Stimulated activated CD8-positive, alpha-beta memory T cell treated with anti-CD3 and anti-CD28 coated beads, Interleukin-15, amount 100 ng/mL, for 1 hour (primary cell): ENCODE measurements at places on chromosomes 2 and 18.

GRCh38 chr2:168524005-168524404 lies 67.9 kb downstream of the CERS6 start:
- no peak for DNase-seq

- DNase-seq = no peak
These were observed 144.4 kb downstream of the MBP start for GRCh38 chr18:76988031-76988826.

GRCh38 chr2:240250985-240251847 lies 110.8 kb upstream of the OTOS start:
- no peak for DNase-seq

- DNase-seq = no peak
These were observed 266.0 kb downstream of the ALPK2 start for GRCh38 chr18:58362829-58363271.

DNA sequence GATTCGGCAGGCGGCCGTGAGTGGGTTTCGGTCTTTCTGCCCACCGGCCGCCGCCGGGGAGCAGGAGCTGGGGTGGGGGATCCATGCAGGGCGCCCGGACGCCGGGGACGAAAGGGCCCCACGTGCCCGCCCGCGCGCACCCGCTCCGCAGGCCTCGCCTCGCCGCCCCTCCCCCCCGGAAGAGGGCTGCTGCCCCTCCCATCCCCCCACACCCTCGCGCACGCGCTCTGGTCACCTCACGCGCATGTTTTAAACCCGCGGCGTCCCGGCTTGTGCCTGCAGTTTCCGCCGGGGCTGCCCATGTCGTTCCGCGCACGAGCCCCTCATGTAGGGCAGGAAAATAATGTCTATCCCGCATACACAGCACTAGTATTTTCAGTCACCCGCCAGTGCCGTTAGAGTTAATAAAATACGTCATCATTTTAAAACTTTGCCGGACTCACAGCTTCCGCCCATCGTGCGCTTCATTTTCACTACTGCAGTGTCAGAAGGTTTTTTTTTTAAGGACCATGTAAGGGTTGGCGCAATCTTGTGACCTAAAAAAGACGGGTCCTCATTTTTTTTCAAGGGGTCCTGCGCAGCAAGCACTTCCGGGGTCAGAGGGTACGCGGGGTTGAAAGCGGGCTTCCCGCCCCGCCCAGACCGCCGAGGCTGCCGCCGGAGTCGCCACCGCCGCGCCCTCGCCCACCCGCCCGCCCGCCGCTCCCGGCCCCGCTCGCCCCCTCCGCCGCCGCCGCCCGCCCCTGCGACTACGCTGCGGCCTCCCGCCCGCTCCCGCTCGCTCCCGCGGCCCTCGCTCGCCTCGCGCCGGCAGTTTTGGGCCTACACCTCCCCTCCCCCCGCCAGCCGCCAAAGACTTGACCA lies at the start of gene PCBP1:
PCBP1 (plus strand) TSS at position 640 of the 864 bp plus-strand sequence. CDS start 267 bp downstream, outside the sequence.
- peak; percentile 97 for DNase-seq

- no peak for DNase-seq
These were observed 17.2 kb upstream of the ASB1 start for GRCh38 chr2:238409341-238410199.

DNA sequence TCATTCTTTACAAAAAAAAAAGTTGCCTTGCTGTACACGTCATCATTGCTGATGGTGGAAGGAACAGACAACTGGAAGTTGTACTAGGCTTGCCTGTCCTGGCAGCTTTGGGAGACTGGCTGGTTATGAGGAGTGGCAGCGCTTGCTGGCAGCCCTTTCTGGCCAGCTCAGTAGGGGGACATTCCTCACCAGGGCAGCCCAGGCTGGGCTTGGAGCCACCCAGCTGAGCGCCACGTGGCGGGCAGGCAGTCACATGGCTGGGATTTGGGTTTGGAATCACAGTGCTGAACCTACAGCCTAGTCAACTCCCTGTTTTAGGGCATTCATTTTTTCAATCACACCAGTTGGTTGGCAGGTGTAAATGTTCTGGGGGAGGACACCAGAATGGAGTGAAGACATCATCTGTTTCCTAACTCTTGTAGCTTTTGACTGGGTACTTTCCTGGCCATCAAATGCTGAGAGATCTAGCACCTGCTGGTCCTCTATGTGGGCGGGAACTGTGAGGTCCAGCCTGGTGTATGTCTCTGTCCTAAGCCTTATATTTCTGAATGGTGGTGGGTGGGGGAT lies 139.3 kb downstream of the SETBP1 start:
- DNase-seq = no peak

DNA sequence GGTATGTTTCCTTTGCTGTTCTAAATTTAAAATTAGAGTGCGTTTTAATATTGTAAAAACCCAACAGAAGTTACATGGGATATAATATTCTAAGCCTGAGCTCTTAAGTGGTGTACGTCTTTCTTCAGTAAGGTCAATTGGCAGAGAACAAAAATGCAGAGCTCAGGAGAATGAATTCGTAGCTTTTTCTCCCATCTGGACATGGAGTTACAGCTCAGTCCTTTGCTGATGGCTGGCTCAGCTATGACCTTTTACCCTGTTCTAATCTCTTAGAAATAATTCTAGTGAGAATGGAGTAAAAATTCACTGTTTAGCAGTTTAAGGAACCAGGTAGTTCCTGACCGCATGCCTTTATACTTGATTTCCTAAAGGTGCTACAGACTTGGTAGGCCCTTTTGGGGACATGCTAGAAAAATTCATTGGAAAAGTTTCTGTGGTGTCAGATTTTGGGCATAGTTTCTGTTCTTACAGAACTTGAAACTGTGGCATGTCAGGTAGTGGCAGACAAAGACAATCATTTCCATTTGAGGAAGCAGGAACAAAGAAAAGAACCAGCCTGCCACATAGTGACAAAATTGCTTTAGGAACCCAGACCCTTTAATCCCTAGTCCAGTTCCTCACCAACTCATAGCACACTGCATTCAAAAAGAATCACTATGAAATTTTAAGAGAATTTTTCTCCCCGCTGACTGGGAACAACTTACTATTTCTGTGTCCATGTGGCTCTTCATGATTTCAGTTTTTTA lies 566.8 kb upstream of the ZNF804A start:
- no peak for DNase-seq

DNA sequence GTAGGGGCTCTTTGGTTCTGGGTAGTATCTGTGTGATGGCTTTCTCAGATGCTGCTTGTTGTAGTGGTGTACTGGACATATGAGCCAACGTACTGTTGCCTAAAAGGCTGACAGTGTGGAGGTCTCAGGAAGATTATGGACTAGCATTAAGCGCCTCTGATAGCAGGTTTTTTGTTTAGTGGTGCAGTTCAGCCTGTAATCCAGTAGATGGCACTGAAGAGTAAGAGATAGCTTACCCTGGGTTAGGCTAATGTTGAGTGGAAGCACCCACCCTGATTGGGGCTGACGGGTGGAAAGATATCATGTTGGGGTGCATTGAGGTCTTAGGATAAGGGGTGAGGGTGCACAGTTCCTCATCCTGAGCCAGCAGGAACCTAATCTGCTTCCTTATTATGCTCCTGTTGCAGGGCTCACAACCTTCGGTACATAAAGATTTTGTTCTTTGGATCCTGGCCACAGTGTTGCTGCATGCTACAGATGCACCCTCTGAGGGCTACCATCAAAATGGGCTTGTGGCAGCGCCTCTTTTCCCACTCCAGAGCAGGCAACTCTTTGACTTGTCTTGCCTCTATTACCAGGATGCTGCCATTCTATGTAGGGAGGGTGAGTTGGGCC lies 79.6 kb downstream of the MSTN start:
- no peak for DNase-seq

DNA sequence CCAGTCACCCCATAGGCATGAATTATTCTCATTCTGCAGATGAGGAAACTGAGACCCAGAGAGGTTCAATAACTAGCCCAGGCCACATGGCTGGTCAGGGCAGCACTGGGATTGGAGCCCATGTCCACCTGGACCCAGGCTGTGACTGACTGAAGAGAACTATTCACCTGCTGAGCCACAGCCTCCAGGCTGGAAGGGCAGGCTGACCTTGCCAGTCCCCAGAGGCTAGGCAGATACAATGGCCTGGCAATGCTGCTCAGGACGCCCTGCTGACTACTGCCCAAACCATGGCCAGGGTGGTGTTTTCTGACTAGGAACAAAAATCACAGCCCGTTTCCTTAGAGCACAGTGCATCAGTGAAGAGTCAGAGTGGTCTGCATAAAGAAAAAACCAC lies 36.8 kb downstream of the HS6ST1 start:
- DNase-seq = no peak

DNA sequence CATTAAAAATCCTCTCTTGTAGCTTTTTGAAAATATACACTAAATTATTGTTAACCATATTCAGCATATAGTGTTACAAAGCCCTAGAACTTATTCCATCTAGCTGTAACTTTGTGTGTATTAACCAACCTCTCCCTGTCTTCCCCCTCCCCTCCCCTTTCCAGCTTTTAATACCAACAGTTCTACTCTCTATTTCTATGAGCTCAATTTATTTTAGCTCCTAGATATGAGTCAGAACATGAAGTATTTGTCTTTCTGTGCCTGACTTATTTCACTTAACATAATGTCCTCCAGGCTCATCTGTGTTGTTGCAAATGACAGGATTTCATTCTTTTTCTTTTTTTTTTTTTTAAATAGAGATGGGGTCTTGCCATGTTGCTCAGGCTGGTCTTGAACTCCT lies 45.1 kb downstream of the GPD2 start:
- no peak for DNase-seq

DNA sequence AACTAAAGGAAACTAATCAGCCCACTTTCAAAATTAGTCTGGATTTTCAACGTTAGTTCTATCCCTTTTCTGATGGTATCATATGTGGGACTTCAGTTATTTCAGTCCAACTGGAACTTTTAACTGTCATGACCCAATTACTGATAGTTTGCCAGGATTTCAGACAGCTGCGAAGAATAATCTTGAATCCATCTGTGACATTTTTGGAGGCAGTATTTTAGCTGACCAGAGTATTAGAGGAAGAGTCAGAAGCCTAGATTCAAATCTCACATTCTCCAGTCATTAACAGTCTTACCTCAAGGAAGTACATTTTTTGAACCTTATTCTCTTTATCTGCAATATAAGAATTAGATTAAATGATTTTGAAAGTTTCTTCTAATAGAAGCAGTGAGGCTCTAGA lies 81.3 kb downstream of the PTRHD1 start:
- no peak for DNase-seq

GRCh38 chr2:214135966-214136365 lies 274.9 kb upstream of the VWC2L start:
- no peak for DNase-seq

GRCh38 chr2:32342801-32343200 lies 14.0 kb upstream of the BIRC6 start:
- no peak for DNase-seq

- no peak for DNase-seq
These were observed 2.5 kb downstream of the COL3A1 start for GRCh38 chr2:188976545-188977268.

DNA sequence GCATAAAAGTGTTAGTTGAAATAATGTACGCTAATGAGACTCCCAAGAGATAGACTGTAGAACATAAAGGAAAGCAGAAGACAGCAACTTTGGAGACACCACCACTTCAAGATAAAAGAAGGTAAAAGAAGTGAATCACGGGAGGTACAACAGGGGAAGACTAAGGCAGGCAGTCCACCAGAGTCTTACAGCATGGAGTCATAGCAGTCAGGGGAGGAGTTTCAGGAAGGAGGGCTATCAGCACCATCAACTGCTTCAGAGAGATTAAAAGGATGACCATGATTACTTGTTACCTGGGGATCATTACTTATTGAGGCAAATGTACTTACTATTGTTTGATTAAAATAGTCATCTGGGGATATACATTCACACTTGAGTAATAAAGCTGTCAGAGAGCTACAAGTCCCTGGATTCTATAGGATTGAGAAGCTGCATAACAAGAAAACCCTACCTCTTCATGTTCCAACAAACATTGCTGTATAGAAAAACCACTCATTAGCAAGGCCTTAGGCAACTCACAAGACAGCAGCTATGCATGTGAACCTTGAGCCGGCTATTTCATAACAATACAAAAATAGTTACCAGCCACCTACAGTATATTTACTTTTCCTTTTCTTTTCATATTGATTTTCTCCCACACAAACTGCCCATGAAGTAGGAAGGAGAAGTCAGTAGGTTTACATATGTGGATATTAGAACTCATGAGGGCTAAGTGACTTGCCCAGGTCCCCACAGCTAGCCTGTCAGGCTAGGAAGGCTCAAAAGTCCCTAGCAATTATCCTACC lies 101.7 kb downstream of the PDE11A start:
- DNase-seq = no peak

- no peak for DNase-seq
These were observed 317.1 kb upstream of the CWC22 start for GRCh38 chr2:180324182-180324581.

DNA sequence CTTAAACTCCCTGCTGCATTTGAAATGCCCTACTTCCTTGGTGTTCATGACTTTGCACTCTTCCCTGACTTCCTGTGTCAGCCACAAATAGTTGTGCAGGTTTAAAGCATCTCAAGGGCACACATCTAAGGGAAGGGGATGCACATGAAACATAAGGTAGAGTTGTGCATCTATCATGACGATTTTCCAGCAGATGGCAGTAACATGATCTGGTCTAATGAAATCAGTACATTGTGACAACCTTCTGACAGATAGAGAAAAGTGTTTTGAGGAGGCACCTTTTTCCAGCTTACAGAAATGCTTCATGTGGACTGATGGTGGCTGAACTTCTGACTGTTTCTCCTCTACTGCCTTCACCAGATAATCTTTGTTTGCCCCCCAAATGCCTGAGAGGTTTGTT lies 238.9 kb downstream of the XIRP2 start:
- no peak for DNase-seq

- DNase-seq = no peak
These were observed 74.0 kb downstream of the SLC66A2 start for GRCh38 chr18:79877163-79878091.

- DNase-seq = no peak
These were observed 8.4 kb downstream of the SANBR start for GRCh38 chr2:61074100-61074499.

- DNase-seq = no peak
These were observed 3.7 kb upstream of the MTCL1 start for GRCh38 chr18:8701546-8702118.

DNA sequence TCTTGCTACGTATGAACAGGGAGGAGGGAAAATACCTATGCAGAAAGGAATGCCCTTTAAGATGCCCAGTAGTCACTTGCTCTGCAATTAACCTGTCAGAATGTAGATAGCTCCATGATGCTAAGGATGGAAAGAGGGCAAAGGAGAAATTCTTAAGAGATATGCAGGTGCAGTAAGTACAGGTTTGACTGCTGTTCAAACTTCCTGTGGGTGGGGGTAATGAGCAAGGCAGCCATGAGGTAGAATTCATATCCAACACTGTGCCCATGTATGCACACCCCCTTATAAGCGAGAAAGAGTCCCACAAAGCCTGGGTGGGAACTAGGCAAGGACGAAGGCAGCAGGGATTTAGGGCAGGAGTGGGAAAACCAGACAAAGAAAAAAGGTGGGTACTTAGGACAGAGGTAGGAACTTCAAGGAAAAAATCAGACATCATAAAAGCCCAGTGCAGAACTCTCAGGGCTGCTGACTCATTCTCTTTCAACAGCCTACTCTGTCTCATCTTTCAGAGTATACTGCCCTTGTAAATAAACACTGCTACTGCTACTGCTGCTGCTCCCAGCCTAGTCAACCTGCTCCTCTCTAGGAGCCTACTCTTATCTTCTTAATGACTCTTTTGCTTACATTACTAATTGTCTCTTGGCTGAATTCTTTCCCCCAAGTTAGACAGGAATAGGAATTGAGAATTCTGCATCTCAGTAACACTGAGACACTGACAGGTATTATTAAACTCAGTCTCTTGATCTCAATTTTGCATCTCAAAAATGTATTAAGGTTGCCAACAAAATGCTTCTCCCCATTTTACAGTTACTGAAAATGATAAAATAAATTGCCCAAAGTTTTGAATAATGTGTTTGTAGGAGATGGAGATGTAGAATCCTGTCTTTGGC lies 189.0 kb downstream of the PTH2R start:
- no peak for DNase-seq
